Activated T-cell treated with anti-CD3 and anti-CD28 coated beads for 24 hours (primary cell): ENCODE measurements at places on chromosomes 12 and 14.

GRCh38 chr14:77190977-77191376 is 9.4 kb downstream of the TMEM63C start:
- DNase-seq: no peak

DNA sequence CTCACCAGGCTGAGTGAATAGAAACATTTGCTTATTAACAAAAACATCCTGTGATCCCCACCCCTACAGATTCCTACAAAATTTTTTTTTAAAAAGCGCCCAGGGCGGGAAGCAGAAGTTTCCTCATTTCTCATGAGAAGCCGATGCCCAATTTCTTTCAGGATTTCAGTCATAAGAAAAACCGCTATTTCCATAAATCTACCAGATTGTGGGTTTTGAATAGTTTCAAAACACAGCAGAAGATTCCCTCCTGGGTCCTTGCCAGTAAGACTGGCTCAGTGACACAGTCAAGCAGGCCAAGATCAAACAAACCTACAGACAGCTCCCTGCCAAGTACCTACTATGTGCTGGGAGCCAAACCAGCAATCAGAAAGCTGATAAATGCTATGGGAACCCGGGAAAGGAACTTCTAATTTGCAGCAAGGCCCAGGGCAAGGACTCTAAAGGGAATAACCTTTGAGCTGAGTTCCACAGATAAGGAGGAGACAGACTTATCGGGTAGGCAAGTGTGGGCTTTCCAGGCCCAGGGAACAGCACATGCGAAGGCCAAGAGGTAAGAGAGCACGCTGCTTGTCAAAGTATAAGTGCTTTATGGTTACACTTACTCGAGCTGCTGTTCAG is 68.7 kb downstream of the CCDC88C start:
- DNase-seq: no peak

- peak; percentile 1 for DNase-seq
Measured at GRCh38 chr14:101235335-101236103, 325.8 kb upstream of the DIO3 start.

- no peak for DNase-seq
Measured at GRCh38 chr14:91256661-91257060, 12.2 kb upstream of the GPR68 start.

DNA sequence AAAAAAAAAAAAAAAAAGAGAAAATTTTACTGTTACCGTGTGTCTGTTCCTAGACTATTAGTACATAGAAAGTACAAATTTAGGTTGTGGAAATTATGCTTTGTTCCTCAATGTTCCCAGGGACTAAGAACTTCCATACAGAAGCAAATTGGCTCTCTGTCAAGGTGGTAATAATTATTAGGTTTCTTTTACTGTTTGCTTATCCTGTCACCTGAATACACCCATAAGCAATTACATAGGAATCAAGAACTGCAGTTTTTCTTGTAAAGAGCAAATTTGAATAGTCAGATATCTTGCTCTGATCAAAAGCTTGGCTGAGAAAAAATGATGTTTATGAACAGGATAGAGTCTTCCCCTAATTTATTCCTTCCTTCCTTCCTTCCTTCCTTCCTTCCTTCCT is 191.2 kb downstream of the AEBP2 start:
- DNase-seq: no peak

DNA sequence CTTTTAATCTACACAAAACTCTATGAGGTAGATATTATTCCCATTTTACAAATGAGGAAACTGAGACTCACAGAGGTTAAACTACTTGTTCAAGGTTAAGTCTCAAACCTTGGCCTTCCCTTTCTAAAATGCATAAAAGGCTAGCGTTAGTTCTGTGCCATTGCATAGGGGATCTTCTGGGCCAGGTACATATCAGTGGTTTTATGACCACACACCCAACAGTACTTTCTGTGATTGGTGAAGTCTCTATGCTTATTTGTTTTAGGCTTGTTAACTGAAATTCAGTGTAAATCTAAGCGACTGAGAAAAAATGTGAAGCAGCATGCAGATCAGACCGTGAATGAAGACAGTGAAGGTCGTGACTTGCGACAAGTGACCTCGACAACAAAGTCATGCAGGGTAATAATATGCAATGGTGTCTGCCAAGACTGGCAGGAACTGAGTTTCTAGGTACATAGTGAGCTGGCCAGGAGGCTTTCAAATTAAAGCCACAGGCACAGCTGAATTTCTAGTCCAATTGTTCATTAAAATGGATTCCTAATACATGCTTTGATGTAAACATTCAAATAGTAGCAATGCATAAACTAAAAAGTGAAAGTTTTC is 38.8 kb upstream of the GAS2L3 start:
- DNase-seq: no peak

DNA sequence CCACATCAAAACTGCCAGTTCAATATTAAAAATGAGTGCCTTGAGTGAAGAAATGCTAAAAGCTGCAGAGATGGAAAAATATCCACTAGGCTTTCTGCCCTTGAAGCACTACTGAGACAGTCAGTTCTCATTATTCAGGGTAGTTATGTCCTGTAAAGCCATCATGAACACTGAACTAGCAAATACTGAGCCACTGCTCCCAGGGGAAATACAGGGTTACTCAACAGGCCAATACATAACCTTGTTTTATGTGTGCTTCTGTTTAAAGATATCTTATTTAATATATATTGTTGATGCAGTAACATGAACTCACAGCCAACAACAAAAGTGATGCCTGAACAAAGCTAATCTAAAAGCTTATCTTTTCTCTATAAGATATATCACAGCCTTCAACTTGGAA is 3.3 kb downstream of the RAD52 start:
- DNase-seq: no peak

- no peak for DNase-seq
Measured at GRCh38 chr12:124732275-124733075, 131.2 kb downstream of the SCARB1 start.

- DNase-seq: no peak
Measured at GRCh38 chr12:76398106-76398505, 49.9 kb upstream of the BBS10 start.

DNA sequence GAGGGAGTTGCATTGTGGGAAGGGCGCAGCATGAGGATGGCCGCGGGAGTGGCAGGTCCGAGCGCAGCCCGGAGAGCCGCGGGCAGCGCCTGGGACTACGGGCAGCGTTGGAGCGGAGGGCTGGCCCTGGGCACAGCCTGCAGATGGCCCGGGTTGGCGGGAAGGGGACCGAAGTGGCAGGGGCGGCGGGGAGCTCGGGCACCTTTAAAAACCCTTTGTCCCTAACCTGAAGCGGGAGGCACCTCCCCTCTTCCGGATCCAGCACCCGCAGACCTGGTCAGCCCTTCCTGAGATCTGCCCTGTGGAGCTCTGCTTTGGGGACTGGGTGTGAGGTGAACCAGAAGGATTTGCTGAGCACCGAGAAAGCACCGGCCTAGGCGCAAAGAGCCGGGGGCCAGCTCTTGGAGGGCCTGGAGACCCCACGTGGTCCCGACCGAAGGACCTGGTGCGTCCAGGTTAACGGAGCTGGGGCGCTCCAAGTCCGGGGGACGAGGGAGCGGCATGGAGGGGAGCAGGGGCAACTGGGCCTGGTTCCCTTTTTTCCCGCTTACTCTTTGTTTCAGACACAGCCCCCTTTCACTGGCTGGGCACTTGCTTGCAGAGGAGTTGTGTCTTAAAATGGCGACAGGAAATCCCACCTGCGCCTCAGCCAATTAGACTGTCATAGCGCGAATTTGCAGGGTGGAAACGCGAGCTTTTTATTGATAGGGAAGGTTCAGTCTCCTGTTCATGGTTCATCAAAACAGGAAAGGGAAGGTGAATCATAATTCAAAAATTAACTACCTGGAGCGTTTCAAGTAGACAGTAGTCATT is 792 bp upstream of the SLC38A1 start:
- DNase-seq: peak; percentile 76

- DNase-seq: no peak
Measured at GRCh38 chr12:262817-263216, at the start of gene SLC6A13. Gene SLC6A13, minus strand, starts transcription at chr12:262836. Its CDS starts 2,784 bp downstream, at chr12:260052.

DNA sequence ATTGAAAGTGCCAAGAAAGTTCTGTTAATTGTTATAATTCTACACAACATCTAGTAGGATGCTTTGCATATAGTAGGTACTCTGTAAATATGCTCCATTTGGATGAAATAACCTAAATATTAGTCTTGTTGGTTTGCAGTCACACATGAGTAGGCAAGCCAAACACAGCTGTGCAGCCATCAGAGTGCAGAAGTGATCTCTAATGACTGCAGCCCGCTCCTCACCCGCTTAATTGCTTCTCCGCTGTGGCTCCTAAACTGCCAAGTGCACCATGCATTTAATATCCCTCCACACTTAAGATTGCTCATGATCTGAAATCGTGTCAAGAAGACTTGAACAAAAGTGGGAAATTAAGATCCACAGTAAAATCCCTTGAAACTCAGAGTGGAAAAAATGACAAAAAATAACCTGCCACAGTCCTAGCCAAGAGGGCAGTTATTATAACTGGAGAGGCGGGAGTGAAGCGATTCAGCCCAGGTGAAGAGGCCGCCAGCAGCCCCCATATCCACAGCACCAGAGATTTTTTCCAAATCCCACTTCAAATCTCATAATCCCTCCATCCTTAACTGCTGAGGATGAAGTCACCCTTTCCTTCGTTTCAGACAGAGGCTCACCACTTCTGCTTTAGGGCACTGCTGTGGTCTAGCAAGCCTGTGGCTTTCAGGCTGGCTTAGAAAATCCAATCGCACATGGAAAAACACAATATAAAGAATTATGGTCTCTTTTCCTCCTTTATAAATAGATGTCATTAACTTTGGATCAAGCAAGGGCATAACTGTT is 69.5 kb downstream of the TMEM30B start:
- no peak for DNase-seq

DNA sequence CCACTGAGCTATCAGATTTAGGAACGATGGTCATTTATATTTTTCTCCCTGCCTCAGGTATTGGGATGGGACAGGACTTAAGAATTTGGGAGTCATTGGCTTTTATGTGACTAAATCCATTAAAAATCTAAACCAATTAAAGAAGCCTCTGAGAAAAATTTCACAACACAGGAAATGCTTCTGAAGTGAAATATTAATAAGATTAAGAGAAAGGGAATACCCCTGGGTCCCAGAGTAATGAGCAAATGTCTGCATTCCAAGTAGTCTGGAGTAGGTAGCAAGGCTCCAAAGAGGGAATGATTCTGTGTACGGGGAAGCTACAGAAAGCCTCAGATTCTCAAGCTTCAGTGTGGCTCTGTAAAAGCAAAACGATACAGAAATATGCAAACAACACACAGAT is 707 bp upstream of the MED6 start:
- no peak for DNase-seq

GRCh38 chr12:27771481-27772327 is 8.3 kb upstream of the KLHL42 start:
- DNase-seq: no peak

DNA sequence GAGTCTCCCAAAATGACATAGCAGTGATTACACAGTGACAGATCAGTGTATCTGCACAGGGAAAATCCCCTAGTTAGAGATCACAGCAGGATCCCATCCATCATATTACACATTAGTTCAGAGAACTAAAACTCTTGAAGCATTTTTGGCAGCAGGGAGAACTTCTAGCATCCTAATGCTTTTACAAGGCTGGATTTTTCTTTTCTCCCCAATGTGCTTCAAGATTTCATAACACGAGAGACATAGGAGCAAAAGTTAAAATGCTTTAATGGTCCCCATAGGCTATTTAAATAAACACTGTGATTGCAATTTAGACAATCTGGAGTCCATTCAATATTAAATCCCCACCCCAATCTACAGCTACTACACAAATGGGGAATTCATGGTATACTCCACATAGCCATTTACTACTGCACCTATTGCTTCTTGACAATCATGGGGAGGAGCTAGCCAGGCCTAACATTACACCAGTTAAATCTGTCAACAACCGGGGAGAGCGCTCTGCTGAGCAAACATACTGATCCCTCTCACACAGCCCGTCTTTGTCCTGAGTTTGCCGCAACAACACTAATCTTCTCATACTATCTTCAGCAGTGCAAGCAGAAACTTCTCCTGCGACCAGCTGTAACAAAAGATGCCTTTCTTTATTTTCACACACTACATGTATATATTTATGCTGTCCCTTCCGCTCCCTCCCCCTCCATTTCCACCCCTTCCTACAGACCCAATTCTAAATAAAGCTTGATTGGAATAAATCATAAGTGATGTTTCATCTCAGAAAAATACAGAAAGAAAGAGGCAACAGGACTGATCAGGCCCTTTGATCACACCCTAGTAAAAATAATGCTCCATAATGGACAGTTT is 120.3 kb upstream of the SOX5 start:
- no peak for DNase-seq

GRCh38 chr14:99627510-99628381 is 17.2 kb upstream of the HHIPL1 start:
- DNase-seq: no peak

GRCh38 chr14:70809225-70810219 is at the start of gene MAP3K9:
Gene MAP3K9, minus strand, starts transcription at chr14:70809513. Its CDS starts 342 bp downstream, at chr14:70809171.
- DNase-seq: peak; percentile 88

- no peak for DNase-seq
Measured at GRCh38 chr12:26317942-26318575, 122.7 kb downstream of the SSPN start.

DNA sequence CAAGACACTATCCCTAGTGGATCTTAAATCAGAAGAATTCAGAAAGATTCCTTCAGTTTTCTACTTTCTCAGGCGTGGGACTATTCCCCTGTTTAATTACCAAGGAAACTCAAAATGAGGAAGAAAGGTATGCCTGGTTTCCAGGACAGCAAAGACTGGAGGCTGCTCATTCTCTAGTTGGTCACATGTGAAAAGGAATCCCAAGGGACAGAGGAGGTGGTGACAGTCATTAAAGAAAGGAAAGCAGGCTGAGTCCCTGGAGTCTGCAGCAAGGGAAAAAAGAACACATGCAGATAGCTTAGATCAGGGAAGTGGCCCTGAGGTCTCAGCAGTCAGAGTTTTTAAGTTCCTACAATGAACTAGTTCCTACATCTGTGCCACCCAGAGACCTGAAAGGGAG is 165.4 kb upstream of the CCDC198 start:
- no peak for DNase-seq

- DNase-seq: no peak
Measured at GRCh38 chr14:91159182-91159581, 45.3 kb downstream of the DGLUCY start.

DNA sequence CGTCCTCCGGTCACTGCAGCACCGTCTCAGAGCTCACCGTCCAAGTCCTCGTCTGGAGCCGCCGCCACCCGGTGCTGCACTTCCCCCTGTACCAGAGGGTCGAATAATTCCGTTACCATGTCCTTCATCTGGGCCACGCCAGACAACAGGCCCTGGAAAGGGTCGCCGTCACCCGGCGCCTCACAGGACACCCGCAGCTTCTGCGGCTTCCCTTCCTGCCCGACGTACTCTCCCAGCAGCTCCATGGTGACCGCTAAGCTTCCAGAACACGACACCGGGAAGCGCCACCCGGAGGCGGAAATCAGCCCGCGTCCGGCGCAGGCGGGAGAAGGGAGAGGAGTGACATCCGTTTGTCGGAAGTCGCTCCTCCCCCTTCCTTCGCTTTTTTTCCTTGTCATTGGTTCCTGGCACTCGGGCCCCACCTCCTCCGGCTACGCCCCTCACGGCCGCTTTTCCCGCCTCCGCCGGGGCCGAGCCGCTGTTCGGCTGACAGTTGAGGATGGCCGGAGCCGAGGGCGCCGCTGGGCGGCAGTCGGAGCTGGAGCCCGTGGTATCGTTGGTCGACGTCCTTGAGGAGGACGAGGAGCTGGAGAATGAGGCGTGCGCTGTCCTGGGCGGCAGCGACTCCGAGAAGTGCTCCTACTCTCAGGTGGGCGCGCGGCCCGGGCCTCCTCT is at the start of the genes GON7 and UBR7:
Gene GON7, minus strand, starts transcription at position 273 of the 675 bp plus-strand sequence. Its CDS starts 28 bp downstream, at position 245.
Gene UBR7, plus strand, starts transcription at position 464 of the 675 bp plus-strand sequence. Its CDS starts 36 bp downstream, at position 500.
- peak; percentile 88 for DNase-seq
